C1 segment of cervical spinal cord (tissue), 14 donors: ENCODE measurements at places on chromosomes 6 and 20.

DNA sequence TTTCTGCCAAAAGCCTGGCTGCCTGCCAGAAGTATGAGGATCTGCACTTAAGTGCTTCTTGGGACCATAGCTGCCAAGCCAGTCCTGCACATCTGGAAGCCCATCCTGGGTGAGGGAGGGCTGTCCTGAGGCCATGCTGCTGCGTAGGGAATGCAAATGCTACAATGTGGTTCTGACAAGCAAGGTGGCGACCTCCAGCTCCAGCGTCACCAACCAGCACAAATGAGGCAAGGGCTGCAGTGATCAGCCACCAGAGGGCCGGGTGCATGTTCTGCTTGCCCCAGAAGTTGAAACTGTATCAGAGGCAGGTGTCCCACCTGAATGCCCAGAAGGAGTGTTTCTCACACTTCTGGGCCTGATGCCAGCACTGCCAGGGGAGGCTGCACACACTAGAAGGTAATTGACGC is 99.1 kb upstream of the KCNQ5 start:
- DNase-seq, result no peak

GRCh38 chr6:157240059-157240959 is 83.0 kb downstream of the TMEM242 start:
- no peak for DNase-seq

GRCh38 chr6:158233214-158233795 is 65.2 kb downstream of the GTF2H5 start:
- no peak for DNase-seq

DNA sequence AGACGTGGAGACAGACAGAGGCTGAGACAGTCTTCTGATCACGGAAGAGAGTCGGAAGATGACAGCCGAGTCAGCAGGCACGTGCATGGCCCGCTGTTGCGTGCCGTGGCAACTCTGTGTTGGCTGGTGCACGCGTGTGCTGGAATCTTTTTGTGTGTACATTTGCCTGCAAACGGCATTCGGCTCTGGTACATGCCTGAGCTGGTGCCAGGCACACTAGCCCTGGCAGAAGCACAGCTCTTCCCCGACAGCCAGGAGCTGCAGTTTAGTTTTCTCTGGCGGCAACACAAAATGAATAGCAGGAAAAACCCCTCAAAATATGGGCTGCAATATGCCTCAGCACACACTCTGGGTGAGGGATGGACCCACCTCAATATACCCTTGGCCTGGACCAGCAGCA is 769 bp upstream of the PDYN start:
- no peak for DNase-seq

DNA sequence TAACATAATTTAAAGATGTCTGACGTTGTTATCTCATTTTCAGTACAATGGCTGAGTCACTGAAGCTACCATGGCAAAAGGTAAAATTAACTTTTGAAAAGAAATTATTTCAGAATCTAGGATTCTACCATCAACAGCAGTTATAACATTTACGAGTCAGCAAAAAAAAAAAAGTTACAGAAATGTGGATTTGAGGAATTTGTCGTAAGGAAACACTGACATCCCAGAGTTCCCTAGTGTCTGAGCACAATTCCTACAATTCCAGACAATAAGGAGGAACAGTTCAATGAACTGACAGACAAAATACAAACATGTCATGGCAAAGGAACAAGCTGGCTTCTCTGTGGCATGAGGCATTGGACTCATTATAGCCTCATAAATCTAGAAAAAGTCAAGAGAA is 19.1 kb downstream of the ABRACL start:
- DNase-seq, result no peak

GRCh38 chr6:168507730-168508129 is 66.7 kb downstream of the SMOC2 start:
- no peak for DNase-seq

DNA sequence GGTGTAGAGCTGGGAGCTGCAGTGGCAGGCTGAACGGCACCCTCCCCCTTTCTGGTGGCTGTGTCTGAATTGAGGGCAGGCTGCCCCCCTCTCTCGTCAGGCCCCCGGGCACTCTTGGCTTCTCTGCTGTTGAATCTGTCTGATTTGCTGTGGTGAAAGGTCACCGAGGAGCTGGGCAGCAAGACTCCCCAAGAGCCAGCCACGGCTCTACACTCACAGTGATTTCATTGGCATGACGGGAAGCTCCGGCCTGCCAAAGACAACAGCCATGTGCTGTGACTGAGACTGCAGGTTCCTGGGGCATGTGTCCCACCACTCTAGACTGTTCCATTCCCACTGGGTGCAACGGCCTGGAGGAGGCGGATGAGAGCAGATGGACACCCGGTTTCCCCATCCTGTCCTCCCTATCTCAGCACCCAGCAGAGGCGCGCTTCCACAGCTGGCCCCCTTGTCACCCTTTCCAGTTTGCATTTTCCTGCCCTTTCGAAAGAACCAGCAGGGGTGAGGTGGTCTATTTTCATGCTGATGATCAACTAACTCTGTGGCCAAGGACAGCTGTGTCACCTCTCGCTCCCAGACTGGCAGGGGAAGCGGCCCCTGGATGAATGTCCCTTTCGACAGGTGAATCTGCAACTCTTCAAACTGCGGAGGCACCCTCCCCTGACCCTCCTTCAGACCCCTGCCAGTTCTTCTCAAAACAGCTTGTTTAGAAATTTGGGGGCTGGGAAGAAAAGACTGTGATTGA is 2.2 kb downstream of the APCDD1L start:
- DNase-seq, result no peak

- DNase-seq, result no peak
These were observed 84.6 kb downstream of the ID4 start for GRCh38 chr6:19921786-19922185.

GRCh38 chr6:148146717-148147462 is 195.7 kb upstream of the SASH1 start:
- DNase-seq, result no peak

GRCh38 chr20:35767683-35768481 is 3.9 kb upstream of the PHF20 start:
- DNase-seq, result no peak

DNA sequence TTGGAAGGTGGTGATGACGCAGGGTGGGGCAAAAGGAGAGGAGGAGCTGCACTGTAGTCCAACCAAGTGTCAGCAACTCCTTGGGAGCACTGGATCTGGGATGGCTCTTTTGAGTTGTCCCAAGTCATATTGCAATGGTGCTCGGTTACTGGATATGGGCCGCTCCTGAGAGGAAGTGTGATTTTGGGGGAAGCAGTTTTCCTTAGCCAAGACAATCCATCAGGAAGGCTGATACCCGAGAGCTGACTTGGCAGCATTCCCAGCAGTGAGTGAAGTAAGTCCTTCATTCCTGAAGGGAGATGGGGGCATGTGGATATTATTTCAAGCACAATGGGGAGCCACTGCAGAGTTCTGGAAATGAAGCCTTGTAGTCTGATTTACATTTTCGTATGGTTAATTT is 354.1 kb downstream of the RFPL4B start:
- no peak for DNase-seq

DNA sequence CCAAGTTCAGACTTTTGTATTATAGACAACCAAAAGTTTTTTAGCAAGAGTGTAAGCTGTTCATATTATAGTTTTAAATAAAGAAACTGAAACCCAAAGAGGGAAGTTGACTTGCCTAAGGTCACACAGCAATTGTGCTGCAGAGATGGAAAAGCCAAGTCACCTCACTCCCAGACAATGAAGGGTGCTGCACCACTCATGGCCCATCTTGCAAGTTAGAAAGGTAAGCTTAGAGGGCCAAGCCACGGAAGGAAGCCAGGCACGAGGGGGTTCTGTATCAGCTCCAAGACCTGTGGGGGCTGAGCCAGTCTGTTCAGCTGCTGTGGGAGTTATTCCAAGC is 860 bp downstream of the DEFB124 start:
- DNase-seq, result no peak

DNA sequence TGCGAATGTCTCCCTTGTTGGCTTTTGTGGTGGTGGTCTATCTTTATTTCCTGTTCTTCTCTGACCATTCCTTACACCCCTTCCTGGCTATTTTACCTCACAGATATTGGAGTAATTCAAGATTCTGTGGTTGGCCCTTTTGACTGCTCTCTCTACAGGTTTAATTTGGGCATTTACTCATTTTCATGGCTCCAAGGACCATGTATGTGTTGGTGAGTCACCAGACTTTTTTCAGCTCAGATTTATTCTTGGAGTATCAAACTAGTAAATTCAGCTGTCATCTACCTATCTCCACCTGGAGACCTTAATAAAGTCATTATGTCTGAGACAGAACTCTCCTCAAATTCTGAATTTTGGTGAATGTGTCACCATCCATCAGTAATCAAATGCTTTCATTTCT is 15.5 kb downstream of the RNF146 start:
- no peak for DNase-seq

GRCh38 chr6:72946774-72947173 is 278.5 kb downstream of the KHDC1L start:
- DNase-seq, result no peak

GRCh38 chr20:45114465-45115385 is at the start of gene WFDC5:
WFDC5 (minus strand) TSS chr20:45115174; CDS start chr20:45115083, 91 bp downstream.
- no peak for DNase-seq

DNA sequence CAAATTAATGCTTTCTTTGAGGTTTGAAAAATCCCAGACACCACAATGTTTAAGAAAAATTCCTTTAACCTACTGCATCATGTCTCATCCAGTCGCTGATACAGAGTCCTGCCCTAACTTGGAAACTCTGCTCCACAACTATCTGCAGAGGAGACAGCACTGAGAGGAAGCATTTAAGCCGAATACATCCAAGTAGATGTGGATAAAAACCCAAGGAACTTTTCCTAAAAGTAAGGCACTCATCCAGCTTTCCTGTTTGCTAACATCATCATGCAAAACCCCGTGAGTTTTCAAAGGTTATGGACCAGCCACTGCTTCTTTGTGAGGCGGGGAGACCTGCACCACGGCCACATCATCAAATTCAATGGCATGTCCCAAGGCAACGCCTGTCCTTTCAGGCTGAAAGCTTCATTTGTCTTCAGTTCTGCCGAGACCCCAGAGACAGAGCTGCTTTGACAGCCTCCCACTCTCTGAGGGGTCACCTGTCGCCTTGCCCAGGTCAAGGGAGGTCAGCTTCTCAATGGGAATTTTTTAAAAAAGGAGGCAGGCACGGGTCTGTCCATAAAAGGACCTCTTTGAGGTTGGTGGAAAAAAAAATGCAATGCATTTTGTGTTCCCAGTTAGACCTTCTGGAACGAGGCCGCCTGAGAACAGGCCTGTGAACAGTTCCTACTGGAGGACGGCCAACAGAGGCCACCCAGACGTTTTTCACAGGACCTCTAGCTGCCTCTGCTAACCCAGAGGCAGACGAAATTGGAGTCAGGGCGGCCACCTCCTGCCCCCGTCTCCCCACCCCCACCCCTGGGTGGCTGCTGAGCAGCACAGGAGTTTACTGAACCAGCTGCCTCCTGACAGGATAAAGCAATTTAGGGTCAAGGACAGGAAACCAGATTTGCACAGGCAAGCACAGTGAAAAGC is 142.5 kb upstream of the HDDC2 start:
- no peak for DNase-seq

GRCh38 chr6:28167068-28167467 is 25.4 kb downstream of the ZKSCAN8 start:
- DNase-seq, result no peak

DNA sequence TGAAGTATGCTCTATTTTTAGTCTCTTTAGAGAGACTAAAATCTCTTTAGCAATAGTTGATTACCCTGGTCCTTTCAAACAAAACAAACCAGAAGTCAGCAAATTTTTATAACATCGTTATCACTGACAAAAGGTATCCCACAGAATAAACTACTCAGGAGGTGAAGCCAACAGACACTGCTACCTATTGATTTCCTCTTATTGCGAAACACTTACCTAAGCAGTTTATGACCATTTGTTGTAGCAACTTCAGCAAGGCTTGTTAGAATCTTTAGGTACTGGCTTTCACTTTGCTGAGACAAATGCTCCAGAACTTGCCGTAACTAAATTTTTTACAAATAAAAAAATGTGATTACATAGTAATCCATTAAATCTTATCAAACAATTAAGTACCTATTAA is 64.4 kb downstream of the HACE1 start:
- no peak for DNase-seq

DNA sequence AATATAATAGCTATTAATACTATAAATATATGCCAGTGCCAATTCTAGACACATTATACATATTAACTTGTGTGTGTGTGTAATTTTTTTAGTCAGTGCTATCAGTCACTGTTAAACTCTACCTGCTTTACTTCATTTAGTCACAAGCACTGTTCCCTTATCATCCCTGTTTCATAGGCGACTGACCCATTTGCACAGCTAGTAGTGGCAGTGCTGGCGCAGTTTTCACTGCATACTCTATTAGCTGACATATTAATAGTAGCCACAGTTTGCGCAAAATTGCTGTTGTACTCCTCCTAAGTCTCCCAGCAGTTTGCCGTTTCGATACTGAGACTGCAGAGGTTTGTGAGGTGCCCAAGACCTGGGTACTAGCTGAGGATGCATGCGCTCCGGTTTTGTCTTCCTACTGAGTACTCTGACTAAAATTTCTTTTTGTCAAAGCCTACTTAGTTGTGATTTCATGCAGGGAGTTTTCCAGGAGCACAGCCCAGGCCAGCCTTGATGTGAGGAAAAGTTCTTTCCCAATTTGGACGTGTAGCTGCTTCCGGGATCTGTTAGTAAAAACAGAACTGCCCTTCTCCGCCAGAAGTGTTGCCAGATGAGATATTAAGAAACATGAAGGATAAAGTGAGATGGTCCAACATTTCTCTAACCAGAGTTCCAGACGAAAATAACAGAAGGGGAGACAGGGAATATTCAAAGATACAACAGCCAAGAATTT is 5.6 kb downstream of the BAG2 start:
- DNase-seq, result no peak

GRCh38 chr20:58759947-58760346 is 67.3 kb downstream of the NPEPL1 start:
- no peak for DNase-seq

DNA sequence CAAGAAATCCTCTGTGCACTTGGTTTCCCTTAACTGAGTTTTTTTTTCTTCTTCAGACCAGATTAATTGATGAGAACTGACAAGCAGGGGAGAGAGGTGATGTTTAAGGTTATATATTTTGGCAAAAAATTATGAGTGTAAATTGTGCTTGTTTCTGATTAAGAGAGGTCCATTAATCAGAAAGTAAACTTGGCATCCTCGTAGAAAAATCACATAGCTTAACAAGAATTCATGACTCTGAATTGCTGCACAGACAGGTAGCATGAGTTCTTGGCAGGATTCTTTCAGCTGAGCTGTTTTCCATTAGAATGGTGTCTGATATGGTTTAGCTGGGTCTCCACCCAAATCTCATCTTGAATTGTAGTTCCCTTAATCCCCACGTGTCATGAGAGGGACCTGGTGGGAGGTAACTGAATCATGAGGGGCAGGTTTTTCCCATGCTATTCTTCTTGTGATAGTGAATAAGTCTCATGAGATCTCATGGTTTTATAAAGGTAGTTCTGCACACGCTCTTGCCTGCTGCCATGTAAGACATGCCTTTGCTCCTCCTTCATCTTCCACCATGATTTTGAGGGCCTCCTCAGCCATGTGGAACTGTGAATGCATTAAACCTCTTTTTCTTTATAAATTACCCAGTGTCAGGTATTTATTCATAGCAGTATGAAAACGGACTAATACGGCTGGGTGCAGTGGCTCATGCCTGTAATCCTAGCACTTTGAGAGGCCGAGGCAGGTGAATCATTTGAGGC is 34.2 kb upstream of the DDR1 start:
- DNase-seq, result no peak
